ENCODE measurements at places on chromosomes 1 and 21.

DNA sequence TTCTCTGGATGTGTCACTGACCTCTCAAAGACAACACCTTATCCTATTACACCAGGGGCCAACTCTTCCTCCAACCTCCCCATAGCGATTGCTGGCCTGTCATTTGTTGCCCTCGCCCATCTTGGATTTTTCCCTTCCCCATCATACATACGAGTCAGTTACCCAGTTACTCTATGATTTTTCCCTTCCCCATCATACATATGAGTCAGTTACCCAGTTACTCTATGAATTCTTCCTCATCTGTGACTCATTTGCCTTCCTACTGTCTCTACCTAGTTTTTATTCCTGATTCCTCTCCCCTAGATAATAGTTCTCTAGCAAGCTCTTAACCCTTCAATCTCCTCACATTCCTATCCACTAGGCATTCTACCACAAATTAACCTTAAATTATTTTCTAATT, 178.8 kb downstream of the NR5A2 start:
- no peak for DNase-seq

DNA sequence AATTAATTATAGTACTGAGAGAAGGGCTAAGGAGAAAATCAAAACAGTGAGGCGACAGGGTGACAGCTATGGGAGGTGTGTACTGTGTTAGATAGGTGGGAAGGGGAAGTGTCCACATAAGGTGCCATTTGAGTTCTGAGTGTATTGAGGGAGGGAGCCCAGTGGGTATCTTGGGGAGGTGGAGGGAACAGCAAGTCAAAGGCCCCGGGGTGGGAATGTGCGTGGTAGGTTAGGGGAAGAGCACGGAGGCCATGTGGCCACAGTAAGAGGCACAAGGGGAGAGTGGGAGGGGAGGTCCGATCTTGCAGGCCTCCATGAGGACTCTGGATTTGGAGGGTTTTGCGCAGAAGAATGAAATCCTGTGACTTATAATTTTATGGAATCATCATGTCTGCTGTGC, 3.0 kb upstream of the XKR8 start:
- DNase-seq = no peak

- DNase-seq = no peak
Observed at GRCh38 chr21:45830221-45830640, 151.3 kb upstream of the COL6A1 start.

- no peak for DNase-seq
Observed at GRCh38 chr21:28754862-28755261, 237.8 kb downstream of the LTN1 start.

DNA sequence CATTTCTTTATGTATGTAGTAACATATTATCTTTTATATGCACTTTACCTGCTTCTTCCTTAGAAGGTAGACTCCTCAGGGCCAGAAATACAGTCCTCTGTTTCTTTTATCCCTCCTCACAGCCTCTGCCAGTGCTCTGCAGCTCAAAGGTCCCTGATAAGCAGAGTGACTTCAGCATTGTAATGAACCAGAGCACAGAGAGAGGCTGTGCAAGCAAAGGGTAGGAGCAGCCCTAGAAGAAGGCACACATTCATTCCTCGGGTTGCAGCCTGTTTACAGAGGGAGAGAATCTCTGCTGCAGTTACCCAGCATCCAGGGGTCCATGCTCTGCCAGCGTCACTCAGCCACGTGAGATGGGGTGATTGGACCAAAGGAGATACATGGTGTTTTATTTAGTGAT, 101.1 kb downstream of the RHOU start:
- DNase-seq = no peak

DNA sequence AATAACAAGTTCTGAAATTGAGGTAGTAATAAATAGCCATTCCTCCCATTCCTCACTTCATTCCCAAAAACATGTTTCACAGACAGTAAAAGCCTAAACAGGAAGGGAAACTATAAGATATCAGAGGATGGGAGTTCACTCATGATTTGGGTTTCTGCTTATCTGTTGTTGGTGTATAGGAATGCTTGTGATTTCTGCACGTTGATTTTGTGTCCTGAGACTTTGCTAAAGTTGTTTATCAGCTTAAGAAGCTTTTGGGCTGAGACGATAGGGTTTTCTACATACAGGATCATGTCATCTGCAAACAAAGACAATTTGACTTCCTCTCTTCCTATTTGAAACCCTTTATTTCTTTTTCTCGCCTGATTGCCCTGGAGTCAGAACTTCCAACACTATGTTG, 26.0 kb upstream of the POFUT2 start:
- no peak for DNase-seq

GRCh38 chr21:22795091-22795490, 1796.9 kb downstream of the NCAM2 start:
- no peak for DNase-seq

DNA sequence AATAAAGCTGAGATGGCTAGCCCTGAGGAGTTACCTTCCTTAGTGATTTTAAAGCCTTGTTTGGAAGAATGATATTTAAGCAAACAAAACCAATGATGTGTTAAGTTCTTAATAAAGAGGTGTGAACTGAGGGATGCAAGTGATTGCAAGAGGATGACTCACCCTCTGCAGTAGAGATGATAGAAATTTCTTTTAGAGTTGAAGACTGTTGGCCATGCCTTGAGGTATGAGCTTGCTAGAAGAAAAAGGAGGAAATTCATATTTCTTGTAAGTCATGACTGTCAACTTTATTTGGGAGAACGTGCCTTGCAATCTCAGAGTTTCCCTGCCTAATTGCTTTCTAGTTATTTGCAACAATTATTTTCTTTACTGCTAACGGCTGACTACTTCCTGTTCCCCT, 94.7 kb downstream of the PLA2G4A start:
- DNase-seq = no peak

- DNase-seq = no peak
Observed at GRCh38 chr1:172408958-172409357, 11.5 kb upstream of the C1orf105 start.

DNA sequence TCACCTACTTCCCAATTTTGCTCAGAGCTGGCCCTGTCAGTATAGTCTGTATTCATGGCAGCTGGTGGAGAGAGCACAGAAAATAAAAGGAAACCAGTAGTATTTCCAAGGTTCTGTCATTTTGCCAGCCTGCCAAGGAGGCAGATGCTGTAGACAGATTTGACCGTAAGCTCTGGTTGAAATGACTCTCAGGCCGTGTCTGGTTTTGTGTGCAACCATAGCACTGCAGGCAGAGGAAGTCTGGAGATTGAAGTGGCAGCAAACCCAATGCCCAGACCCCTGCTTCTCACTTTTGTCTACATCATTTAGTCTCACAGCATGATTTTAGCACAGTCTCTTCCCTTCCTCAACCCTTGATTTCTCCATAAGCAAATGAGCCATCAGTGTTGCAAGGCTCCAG, 291.7 kb downstream of the PAPPA2 start:
- DNase-seq = no peak

DNA sequence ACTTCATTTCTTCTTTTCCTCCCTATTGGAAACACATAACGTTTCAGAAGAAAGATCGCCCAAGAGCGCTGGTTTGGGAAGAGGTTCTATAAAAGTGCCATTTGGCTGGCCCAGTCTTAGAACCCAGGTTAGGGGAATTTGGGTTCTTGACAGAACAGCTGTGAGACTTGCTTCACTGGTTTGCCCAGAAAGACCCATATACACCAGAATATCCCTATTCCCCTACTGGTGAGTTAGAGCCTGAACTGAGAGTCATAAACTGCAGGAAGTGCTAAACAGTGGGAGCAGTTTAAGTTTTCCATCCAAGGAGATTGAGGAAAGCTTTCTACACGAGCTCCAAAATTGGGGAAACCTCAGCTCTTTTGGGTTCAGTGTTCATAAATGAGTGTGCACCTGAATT, 275.2 kb downstream of the VAV3 start:
- DNase-seq = no peak

DNA sequence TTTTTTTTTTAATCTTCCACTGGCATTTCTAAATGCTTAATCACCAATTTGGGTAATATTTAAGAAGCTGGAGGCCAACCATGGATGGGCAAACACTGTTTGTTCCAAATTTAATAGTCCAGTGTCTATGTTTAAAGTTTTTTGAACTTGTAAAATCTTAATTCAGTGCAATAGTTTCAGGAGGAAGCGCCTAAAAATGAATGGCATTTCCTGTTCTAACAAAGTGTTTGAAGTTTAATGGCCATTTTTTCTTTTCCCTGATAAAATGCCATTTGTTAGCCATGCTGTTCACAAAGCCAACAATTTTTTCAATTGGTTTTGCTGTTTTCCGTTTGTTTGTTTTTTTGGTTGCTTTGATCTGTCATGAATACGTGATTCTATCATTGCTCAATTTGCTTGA, 552.1 kb downstream of the LMO4 start:
- DNase-seq = no peak

DNA sequence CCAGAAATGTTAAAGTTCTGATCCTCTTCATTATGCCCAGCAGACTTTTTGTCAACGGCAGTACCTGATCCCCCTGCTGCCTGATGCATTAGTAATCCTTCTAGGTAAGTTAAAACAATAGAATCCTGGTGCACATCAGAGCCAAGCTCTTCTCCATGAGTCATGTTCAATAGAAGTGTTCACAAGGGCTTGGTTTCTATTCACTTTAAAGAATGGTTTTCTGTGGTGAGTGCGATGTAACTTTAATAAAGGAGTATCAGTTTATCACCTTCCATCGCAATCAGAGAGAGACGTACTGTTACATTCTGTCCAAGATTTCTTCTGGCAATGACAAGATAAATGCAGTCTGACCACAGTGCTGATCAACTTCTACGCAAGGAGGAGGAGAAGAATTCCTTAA, 96.8 kb downstream of the NRIP1 start:
- DNase-seq = no peak

DNA sequence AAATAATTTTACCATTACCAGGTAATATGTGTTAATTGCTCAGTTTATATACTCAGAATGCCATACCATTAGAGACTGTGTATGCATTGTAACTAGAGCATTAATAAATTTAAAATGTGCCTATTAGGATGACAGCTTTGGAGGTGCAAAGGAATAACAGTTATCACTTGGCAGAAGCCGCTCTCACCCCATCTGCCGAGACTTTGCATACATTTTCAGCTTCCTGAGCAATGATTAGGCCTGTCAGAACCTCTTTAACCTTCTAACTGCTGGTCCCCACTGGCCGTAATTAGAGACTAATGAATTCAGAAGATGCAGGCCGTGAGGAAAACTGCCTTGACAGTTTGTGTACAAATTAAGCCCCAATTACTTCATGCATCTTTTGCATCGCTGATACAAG, 158.0 kb upstream of the PROX1 start:
- no peak for DNase-seq

DNA sequence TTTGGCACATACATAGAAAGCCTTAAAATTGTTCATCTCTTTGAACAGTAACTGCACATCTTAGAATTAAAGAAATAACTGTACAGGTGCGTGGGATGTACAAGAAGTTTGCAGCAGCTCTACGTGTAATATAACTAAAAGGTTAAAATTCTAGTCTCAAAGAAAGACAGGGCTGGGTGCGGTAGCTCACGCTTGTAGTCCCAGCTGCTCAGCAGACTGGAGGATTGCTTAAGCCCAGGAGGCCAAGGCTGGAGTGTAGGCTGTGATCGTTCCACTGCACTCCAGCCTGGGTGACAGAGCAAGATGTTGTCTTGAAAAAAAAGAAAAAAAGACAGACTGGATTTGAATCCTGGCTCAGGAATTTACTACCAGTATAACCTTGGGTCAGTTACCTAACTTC, 13.4 kb downstream of the PARP1 start:
- no peak for DNase-seq

- DNase-seq = no peak
Observed at GRCh38 chr1:216924732-216925131, 201.5 kb upstream of the ESRRG start.

GRCh38 chr1:222243902-222244301, 304.0 kb downstream of the HHIPL2 start:
- no peak for DNase-seq

DNA sequence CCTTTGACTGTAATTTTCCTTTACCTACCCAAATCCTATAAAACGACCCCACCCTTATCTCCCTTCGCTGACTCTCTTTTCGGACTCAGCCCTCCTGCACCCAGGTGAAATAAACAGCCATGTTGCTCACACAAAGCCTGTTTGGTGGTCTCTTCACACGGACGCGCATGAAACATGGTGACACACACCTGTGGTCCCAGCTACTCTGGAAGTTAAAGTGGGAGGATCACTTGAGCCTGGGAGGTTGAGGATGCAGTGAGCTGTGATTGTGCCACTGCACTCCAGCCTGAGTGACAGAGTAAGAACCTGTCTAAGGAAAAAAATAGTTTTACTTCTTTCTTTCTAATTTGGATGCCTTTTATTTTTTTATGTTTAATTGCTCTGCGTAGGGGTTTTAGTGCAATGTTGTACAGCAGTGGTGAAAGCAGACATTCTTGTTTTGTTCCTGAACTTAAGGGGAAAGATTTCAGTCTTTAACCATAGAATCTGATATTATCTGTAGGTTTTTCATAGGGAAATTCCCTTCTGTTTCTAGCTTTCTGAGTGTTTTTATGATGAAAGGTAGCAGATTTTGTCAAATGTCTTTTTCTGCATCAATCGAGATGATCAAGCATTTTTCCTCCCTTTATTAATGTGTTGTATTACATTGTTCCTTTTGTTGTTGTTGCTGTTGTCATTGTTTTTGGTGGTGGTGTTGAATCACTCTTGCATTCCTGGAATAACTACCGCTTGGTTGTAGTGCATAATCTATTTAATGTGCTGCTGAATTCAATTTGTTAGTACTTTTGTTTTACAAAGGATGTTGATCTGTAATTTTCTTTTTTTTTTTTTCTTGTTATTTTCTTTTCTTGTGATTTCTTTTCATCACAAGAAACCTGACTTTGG, 497.4 kb downstream of the DISC1 start:
- no peak for DNase-seq

DNA sequence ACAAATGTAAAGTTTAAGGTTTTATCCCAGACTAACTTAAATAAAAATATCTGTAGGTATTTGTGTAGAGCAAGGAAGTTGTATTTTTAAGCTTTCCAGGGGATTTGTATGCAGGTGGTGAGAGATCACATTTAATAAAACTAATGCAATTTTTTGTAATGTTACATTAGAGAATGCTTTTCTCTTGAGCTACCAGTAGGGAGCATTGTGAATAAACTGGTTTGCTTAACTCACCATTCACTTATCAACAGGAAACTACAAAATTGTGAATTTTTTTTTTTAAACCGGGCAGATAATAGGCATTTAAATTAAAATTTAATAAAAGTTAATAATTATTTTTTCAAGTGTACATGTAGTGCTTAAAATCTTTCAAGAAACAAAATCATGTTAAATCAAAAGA, 78.6 kb downstream of the IVNS1ABP start:
- no peak for DNase-seq

GRCh38 chr21:16942703-16943102, 570.1 kb upstream of the CXADR start:
- DNase-seq = no peak

DNA sequence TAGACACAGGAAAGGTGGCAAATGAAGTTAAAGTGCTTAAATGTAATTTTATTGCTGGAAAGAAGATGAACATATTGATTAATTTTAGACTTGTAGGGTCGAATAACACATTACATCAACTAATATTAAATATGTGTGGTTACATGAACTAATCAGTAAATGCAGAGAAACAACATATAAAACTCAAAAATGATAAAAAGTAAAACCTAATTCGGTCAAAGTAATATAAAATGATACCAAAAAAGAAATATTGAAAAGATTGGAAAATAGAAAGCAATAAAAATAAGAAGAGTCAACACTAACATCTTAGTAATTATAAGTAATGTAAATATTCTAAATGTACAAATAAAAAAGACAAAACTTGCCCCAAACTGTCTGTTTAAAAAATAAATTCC, 43.3 kb downstream of the CD53 start:
- no peak for DNase-seq
